B cell (primary cell): ENCODE measurements at places on chromosomes 2 and 18.

DNA sequence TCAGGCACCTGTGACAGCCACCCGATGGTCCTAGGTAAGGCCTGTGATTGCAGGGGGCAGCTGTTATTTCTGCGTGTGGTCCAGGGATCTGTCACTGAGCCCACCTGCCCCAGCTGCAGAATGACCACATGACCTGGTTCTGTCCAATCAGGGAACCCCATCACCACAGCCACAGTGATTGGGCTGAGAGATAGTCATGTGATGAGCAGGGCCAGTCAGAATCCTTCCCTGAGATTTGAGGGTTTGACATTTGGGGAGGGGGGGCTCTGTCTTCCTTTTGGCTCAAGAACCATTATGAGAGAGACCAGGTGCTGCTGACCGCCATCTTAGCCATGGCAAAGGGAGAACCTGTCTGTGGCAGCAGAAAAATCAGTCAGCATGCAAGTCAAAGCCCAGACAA is 147.2 kb downstream of the SMAD7 start:
- DNase-seq, result no peak

DNA sequence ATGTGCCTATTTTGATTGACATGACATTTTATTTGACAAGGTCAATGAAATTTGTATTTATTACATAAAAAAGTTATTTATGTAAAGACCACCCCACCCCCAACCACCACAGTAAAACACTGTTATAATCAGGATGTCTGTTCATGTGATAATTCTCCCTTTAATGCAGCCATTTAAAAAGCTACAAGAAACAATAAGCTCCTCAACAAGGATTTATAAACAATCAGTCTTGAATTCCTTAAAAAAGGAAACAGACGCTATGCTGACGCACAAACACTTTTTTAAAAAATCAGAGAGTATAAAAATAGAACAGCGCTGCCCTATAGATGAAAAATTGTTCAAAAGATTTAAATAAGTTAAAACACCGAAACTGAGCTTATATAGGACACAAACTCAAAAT is 102.2 kb downstream of the SOS1 start:
- DNase-seq, result no peak

- no peak for DNase-seq
These were observed 74.1 kb downstream of the SCG2 start for GRCh38 chr2:223528036-223528435.

DNA sequence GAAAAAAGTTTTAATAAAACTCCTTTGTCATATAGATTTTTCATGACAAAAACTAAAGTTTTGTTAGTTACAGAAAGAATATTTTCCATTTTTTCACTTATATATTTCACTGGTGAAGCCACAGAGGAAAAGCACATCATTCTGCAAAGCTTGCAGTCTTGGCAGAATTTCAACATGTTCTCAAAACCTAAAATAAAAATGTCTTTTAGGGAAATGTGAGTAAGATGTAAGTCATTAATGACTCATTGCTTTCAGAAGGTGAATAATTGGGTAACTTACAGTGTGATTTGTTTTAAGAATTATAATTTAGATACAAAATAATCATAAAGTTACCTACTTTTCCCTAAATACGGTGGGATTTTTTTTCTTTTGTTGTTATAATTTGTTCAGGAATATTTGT is 43.4 kb upstream of the TNFRSF11A start:
- no peak for DNase-seq

DNA sequence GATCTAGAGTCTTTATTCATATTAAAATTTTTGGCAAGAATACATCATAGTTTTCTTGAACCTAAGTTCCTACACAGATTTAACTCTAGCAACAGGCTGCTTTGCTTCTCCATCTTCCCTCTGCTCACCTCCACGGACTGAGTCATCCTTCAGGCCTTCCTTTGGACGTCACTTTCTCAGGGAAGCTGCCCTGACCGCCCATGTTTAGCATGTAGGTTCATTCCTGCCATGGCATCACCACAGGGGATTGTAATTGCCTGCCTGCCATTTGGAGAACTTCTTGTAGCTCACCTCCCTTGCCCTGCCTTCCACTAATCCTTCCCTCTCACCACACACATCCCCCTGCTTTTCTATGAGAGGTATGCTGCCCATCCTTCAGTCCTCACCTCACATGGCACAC is 43.9 kb upstream of the B3GNT2 start:
- no peak for DNase-seq

GRCh38 chr2:126912201-126912600 is 13.5 kb downstream of the TEX51 start:
- no peak for DNase-seq

DNA sequence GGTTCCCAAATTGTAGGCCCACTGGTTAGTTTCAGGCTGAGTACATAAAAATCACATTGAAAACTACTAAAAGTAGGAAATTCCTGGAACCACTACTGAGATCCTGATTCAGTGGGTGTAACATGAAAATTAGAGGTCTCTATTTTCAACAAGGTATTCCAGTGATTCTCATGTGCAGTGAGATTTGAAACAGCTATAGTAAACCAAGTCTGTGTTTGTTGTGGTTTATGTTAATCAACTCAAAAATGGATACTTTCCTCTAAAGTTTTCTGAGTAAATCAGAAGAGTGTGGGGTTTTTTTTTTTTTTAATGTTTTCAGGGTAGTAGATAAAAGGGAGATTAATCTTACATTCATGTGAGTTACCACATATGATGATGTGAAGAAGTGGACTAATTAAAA is 42.4 kb upstream of the LIMS1 start:
- no peak for DNase-seq

- no peak for DNase-seq
These were observed 66.1 kb downstream of the EXOC6B start for GRCh38 chr2:72759755-72760154.

GRCh38 chr2:5782103-5782502 is 89.9 kb downstream of the SOX11 start:
- no peak for DNase-seq

DNA sequence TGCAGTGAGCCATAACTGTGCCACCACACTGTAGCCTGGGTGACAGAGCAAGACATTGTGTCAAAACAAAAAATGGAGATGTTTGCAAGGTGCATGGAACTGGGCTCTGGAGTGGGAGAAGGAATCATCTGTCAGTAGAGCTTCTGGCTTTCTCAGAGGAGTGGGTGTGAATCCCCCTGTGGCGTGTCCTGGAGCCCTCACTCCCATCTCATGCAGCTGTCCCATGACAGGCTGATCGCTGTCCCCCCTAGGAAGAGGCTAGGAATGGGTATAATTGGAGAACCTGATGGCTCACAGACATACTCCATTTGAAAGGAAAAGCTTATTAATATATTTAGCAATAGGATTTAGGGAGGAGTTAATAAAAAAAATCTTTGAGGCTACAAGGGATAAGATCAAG is 125.8 kb upstream of the EPB41L3 start:
- no peak for DNase-seq

- DNase-seq, result no peak
These were observed 4.7 kb upstream of the KCNE4 start for GRCh38 chr2:223047260-223047761.

DNA sequence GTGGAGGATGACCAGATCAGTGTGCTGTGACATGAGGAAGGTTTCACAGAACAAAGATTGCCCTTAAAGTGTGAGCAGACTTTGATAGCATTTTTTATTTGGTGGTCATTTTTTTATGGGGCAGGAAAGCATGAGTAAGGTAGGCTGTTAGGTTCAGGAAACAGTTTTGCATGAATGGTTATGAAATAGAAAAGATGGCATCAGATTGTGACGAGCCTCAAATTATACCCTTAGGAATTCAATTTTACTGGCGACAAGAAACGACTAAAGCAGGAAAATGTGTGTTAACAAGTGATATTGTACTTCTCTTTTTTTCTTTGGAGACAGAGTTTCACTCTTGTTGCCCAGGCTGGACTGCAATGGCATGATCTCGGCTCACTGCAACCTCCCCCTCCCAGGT is 44.7 kb downstream of the PIK3C3 start:
- no peak for DNase-seq

- no peak for DNase-seq
These were observed 27.2 kb downstream of the NAT8 start for GRCh38 chr2:73614997-73615396.

DNA sequence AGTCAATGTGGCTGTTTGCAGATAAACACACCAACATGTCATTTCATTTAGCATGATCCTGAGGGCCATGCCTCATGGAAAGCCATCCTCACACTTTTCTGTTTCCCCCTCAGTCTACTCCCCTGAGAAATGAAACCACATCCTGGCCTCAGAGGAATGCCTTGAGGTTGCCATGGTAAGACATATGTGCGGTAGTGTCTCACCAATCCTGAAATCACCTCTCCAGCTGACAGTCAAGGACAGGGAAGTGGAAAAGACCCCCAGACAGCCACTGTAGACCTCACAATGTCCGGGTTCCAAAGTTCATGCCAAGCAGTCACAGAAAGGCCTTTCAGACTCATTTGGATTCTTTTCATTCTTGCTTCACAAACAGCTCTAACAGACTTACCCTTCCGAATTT is 175.2 kb upstream of the PKDCC start:
- no peak for DNase-seq

DNA sequence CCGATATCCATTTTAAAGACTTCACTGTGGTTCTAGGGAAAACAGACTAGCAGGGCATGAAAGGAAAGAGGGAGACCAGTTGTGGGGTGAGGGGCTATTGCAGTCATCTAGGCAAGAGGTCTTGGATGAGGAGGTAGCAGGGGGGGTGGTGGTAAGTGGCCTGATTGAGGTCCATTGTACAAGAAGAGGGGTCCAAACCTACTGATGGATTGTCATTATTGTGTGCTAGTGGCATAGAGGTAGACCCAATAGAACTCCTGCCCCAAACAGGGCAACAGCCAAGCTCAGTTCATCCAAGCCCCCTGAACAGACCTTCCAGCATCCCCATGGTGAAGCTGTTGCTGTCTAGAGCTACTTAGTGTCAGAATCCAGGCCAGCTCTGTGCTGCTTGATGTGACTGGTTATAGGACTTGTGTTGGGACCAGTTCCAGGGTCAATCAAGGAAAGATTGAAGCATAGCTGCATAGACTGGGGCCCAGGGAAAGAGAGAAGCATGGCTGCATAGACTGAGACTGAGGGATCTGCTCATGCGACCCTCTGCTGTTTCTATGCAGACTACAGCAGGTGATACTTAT is 7.0 kb downstream of the ASAP2 start:
- DNase-seq, result no peak
